ENCODE measurements at places on chromosomes 5 and 9.

GRCh38 chr5:73126381-73126780 is 6.0 kb downstream of the TMEM171 start:
- DNase-seq: no peak

GRCh38 chr5:57302164-57302563 is 128.3 kb downstream of the GPBP1 start:
- no peak for DNase-seq

GRCh38 chr5:78000191-78000590 is 224.1 kb upstream of the TBCA start:
- no peak for DNase-seq

DNA sequence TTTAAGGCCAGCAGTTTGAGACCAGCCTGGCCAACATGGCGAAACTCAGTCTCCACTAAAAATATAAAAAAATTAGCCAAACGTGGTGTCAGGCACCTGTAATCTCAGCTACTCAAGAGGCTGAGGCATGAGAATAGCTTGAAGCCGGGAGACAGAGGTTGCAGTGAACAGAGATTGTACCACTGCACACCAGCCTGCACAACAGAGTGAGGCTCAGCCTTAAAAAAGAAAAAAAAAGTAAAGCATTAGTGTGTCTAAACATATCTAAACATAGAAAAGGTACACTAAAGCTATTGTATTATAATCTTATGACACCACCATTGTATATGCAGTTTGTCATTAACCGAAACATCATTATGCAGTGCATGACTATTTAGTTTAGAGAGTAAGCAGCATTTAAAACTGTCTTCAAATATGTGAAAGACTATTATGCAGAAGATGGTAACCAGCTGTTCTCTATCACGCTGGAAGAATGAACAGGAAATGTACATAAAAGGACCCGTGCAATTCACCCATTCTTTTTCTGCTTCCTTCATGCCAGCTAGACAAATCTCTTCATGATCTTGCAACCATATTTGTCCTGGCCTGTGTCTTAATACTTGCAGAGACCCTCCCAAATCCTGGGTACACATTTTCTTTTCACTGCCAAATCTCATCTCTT is 58.6 kb downstream of the ITGA1 start:
- DNase-seq: no peak

- peak; percentile 62 for DNase-seq
These were observed 14.3 kb upstream of the NR4A3 start for GRCh38 chr9:99807276-99807852.

- DNase-seq: no peak
These were observed 87.5 kb downstream of the GPR21 start for GRCh38 chr9:123120953-123121352.

DNA sequence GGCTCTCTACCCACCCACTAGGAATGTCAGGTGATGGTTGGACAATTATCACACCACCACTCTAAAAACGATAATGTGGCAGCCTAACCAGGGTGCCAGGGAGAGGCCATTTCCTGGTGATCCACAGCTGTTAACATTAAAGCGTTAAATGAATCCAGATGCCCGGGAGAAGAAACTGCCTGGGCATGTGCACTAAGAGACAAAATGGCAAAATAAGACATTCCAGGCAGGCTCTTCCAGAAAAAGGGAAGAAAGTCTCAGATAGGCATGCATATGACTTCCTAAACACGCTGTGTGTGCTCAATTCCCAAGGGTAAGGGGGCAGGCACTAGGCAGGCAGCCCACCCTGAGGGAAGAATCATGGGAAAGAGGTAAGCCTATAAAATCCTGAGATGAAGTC is 4.6 kb upstream of the TXN start:
- no peak for DNase-seq

DNA sequence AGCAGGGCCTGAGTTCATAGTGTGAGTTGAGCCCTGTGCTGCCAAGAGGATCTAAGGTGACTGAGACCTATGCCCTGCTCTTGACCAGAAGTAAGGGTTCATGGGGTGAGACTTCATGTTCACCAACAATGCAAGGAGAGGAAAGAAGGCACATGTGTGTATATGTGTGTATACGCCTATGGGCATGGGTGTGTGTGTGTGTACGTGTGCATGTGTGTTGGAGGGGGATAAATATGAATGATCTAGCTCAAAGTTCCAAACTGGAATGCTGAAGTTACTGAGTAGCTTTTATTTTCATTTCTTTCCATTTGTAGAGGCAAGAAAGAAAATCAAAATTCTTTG is 25.6 kb upstream of the HAND1 start:
- no peak for DNase-seq

DNA sequence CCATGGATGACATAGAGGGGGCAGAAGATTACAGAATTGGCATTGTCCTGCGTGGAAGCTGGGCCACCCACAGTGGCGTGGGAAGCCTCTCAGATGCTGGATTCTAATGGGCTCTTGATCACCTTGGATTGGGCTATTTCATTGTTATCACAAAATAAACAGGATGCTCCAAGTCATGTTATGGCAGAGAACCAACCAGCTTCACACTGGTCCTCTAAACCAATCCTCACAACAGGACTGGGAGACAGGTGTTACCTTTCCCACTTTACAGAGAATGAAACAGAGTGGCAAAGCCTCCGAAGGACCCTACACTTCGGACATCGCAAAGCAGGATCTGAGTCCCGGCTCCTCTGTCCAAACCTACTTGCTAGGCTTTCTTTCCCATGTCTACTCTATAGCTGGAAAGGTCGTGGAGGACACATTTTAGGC is 455 bp upstream of the SMIM3 start:
- DNase-seq: no peak

DNA sequence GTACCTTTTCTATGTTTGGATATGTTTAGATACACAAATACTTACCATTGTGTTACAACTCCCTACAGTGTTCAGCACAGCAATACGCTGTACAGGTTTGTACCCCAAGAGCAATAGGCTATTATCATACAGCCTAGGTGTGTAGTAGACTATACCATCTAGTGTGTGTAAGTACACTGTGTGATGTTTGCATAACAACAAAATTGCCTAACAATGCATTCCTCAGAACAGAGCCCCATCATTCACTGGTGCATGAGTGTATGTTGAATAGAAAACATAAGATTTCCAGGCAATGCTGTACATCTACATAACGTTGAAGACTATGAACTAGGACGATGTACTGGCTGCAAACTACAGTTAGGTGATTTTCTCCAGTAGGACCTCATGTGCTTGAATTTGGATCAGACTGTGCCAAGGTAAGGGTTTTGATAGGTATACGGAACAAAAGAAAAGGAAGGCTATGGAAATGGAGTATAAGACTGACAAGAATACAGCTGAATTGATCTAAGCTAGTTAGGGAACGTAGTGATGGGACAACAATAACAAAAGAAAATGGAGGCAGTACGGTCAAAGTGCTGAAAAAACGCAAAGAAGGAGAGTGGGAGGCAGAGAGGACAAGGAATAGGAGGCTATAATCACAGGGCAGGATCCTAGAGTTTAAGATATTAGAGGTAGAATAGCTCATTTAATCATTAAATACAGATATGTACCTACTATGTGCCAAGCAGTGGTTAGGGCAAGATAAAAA is 46.9 kb downstream of the FNIP1 start:
- no peak for DNase-seq

DNA sequence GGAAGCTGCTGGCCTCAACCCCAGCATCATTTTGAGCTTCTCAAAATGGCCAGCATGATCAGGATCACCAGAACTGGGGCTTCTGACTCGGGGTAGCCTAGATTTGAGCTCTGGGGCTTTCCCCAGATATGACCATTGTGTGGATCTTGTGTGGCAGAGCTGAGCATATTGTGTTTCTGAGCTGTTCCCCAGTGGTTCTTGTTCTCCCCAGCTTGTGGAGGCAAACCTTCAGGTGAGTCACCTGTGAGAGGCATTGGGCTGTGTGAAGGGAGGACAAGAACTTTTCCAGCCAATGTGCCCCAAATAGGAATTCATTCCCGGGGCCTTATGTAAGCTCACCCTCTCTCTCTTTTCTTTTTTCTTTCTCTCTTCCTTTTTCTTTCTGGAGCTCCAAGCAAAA is 80.7 kb upstream of the PITX1 start:
- no peak for DNase-seq

GRCh38 chr9:136690104-136690805 is 3.0 kb upstream of the AGPAT2 start:
- no peak for DNase-seq

DNA sequence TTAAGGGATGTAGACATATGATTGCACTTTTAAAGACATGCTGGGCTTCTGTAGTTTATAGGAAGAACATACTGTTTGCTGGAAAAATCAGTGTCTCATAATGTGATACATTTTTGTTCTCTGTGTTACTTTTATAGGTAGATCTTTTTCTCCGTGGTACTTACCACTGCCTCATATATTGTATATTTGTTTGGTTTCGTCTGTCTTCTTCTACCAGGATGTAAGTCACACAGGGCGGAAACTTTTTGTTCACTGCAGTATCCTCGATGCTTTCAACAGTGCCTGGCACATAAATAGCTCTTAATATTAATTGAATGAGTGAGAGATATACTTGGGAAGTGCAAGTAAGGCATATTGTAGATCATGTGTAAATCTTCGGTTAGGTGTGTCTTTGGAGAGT is 135.4 kb downstream of the GDNF start:
- no peak for DNase-seq

DNA sequence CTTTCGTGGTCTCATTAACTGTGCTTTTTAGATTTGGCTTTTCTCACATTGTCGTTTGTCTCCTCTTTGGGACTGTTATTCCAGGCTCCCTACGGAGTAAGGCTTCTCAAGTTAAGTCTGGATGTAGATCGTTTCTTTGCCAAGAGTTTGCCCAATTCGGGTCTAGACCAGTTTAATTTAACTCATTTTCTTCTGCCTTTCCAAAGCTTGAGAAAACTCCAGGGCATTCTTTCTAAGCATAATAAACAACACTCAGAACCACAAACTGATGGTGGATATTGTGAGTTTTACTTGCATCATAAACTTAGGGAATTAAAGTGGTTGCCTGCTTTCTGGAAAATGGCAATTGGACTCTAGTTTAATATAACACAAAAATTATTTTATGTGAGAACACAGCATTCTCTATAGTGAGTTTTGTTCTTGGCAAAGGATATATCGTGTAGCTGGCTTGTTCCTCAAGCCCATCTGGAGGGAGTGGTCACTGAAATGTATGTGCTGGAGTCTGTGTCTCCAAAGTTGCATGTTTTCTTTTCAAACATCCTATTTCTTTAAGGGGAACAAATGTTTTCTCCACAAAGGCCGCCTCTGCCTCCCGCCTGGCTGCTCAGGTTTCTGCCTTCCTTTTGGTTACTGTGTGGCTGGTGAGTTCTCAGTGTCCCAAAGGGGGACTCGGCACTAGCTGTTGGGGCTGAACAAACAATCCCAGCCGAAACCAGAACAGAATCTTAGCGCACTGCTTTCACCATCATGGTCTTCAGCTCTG is 211.3 kb upstream of the FBN2 start:
- no peak for DNase-seq

- DNase-seq: no peak
These were observed 95.1 kb downstream of the TRIO start for GRCh38 chr5:14238272-14238671.

Data from inflammatory macrophage (primary cell).